Immature natural killer cell (primary cell): ENCODE measurements at places on chromosomes 1 and 21.

DNA sequence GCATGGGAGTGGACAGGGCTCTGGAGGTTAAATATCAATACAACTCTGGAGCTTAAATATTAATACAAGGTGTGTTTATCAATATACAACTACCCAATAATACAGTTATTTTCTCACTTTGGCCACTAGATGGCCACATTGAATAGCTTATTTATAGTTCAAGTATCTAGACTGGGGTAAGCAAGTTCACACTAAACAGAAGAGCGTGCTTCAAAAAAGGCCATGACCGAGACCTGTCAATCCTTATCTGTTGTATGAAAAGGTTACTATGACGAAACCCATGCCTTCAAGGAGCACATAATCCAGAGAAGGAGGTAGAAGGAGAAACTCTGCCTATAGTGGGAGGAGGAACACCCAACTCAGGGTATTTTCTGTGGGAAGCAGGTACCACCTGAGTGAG, 29.1 kb downstream of the CHML start:
- DNase-seq = peak; percentile 45

DNA sequence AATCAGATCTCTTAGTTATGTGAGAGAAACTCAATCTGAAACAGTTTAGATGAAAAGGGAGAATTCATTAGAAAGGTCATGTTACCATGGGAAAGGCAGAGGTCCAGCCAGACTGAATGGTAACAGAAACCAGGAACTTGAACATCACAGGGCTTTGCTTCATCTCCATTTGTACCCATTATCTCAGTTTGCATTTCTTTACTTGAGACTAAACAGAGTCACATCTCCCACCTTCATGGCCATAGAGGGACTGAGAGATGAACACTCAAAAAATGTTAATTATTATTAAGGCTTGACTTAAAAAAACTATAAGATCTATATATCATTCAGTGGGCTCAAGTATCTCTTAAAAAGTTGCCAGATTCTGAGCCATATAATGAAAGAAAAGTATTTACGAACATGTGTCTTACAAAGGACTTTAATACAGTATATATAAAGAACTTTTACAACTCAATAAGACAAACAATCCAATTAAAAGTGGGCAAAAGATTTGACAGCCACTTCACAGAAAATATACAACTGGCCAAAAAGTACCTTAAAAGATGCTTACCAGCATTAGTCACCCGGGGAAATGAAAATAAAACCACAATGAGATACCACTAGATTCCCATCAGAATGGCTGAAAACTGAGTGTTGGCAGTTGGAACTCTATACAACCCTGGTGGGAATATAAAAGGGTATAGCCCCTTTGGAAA, 13.2 kb downstream of the KYAT3 start:
- no peak for DNase-seq

- no peak for DNase-seq
Measured at GRCh38 chr1:41776891-41777441, 141.8 kb downstream of the HIVEP3 start.

DNA sequence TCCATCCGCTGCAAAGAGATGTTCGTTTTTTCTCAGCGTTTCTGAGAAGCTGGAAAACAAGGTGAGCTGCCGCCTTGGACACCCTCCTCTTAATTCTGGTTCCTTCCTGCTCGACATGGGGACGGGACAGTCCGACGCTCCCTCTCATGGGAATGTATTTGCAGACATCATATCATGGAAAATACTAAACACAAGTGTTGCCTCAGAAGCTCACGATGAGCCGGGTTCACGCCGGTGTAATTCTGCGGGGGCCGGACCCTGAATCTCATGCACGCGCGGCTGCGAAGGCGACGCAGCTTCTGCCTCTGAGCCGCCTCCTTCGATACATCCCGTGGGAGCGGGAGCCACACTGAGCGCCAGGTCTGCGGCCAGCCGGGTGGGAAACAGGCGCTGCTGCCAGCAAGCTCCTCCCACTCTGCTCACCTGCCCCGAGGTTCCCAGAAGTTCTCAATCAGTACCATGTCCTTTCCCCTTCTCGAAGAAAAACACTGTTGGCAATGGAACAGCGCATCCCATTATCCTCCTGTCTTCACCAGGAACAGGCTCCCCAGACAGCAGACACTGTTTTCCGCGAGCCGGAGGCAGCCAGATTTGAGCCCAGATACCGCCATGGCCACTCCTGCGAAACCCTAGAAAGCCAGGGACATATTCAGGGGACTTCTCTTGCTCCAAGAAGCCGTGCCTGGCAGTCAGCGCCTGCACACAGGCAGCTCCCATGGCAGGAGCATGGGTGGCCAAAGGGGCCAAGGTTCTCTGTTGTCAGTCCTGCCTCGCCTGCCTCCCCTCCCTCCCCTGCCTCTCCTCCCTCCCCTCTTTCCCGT, 98.0 kb downstream of the WDR4 start:
- no peak for DNase-seq

GRCh38 chr1:22739648-22740385, 29.2 kb downstream of the EPHB2 start:
- no peak for DNase-seq
